ENCODE measurements at places on chromosomes 2 and 18.

DNA sequence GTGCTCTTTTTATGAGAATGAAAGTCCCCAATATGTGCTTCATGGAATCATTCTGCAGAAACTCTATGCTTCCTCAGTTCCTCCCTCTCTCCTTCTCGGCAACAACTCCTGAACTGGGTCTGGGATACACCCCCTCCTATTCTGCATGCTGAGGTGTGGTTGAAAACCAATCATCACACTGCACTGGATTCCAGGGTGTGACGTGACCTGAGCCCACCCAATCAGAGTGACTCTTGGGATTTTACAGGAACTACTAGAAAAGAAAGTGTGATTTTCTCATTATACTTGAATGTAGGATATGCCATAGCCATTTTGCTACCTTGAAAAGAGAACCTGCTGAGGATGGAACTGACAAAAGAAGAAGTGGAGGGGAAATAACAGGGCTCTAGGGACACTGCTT lies 36.3 kb downstream of the ACVR1 start:
- no peak for DNase-seq

- no peak for DNase-seq
Observed at GRCh38 chr2:15147591-15147990, 413.5 kb downstream of the NBAS start.

DNA sequence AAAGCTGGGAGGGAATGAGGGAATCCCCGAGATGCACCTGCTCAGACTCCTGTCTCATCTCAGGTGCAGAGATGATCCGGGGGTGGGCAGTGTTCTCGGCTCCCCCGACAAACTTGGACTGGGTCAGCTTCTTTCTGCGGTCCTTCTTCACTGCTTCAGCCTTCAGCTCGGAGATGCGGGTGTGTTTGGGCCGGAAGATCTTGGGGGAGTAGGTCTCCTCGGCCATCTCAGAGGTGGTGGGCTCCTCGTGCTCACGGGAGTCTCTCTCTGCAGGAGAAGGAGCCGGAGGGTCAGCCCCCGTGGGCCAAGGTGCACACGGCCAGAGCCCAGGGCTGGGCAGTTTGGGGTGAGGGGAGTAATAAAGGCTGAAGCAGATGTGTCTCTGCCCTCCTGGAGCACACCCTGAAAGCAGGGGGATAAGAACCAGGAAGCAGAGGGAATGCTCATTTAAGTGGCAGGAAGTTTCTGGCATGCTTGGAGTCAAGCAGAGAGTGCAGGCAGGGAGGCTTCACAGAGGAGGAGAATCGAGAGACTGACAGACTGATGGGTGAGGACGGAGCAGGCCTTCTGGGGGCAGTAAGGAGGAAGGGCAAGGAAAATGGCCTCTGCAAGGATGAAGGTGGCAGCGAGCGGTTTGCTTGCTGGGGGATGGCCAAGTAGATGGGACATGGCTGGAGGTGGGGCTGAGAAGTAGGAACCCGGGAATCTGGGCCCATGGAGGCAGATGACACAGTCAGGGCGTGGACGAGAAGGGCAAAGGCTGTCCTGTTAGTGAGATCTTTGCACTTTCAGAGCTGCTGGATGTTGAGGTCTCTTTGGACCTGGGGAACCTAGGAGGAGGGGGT lies 16.3 kb downstream of the IGFBP5 start:
- DNase-seq = no peak

GRCh38 chr2:231512222-231512621 lies 18.0 kb downstream of the NMUR1 start:
- no peak for DNase-seq

DNA sequence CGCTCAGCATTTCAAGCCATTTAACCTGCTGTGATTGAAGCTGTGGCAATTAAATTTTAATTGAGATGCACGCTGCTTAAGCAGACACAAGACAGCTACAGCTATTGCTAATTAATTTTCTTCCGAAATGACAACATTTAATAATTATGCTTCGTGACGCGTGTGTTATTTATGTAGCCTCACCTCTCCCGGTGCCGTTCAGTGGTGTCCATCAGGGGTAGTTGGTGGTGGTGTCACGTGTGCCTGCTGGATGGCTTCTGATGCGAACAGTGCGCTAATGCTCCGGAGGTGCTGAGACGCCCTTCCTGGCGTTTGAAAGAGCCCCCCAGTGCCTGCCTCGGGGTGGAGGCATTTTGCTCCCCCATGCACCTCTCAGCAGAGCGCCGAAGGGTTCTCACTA lies 39.5 kb downstream of the GLI2 start:
- DNase-seq = no peak

DNA sequence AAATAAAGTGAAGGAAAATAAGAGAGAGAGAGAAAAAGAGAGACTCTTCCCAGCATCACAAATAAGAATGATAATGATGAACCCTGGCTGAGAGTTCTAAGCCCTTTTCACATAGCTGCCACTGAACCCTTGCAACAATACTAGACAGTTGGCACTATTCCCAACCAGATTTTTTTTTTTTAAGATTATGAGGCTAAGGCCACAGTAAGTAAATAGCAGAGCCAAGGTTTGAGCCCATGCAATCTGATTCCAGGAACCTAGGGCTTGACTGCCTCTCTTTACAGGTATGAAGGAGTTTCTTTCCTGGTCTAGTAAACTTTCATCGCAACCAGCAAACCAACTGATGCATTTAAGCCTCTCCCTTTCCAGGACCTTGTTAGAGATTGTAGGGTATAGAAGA lies 424.6 kb downstream of the NCKAP5 start:
- DNase-seq = no peak

GRCh38 chr18:34913837-34914661 lies 127.2 kb upstream of the MAPRE2 start:
- no peak for DNase-seq

- no peak for DNase-seq
Observed at GRCh38 chr18:64100116-64100922, 48.6 kb downstream of the LINC00305 start.

- DNase-seq = no peak
Observed at GRCh38 chr2:86519349-86519748, 43.9 kb downstream of the CHMP3 start.

Measured in activated naive CD4-positive, alpha-beta T cell treated with anti-CD3 and anti-CD28 coated beads, Interleukin-2, amount 10 ng/mL, durations not matched to agents 7 days and 5 days (primary cell).